ENCODE measurements at places on chromosomes 4 and X.

- no peak for DNase-seq
These were observed 205.7 kb downstream of the AR start for GRCh38 chrX:67749536-67749935.

GRCh38 chr4:8828869-8829268 is 42.8 kb downstream of the HMX1 start:
- peak; percentile 1 for DNase-seq

DNA sequence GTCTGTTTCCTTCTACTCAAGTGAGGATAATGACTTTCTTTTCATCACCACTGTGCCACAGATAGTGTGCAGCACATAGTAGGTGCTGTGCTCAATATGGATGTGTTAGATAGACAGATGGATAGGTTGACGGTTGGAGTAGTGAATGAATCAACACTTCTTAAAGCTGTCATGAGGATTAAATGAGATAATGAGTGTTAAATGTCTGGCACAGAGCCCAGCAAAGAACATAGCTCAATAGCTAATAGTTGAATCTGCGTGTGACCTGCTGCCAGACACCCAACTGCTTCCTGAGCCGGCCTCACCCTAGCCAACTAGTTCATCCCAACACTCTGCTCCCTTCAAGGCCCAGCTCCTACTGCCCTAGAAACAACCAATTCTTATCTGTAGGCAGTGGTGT is 67.7 kb upstream of the PJA1 start:
- DNase-seq: peak; percentile 56

GRCh38 chrX:101430457-101431078 is 22.5 kb downstream of the HNRNPH2 start:
- no peak for DNase-seq

DNA sequence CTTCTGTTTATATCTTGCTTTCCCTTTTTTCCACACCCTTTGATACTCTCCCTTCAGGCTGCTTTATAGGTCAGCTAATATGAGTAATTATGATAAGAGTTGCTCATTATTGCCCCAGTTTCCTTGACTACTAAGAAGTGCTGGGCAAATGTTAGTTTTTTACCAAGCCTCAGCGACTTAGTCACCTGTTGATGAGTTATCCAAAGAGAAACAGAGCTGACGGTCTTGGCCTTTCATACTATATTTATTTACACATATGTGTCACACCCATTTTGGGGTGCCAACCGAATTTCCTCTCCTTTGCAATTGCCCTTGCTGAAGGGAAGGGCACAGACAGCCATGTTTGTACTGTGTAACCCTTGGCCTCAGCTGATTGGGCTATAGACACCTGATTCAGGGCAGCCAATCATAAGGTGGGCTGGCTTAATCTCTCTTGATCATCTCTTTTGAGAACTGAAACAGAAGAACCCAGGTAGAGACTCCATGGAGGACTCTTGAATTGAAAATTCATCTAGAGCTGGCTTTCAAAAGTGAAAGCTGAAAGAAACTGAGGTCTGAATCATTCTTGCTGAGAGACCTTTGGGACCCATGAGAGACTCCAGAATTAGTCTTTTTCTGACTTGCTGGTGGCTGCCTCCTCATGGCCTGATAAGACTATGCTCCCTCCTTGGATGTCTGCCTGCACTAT is 111.7 kb upstream of the RPS6KA3 start:
- DNase-seq: no peak

GRCh38 chr4:72895408-72895807 is 174.1 kb downstream of the COX18 start:
- peak; percentile 58 for DNase-seq
